CD8-positive, alpha-beta T cell (primary cell): ENCODE measurements at places on chromosomes 1 and 21.
A peak's percentile ranks its signal among the peaks of the same experiment; 100 is the strongest.

- no peak for DNase-seq
These were observed 85.4 kb upstream of the ROR1 start for GRCh38 chr1:63688302-63688890.

- no peak for DNase-seq
These were observed 42.1 kb downstream of the UBE2U start for GRCh38 chr1:64245495-64245894.

DNA sequence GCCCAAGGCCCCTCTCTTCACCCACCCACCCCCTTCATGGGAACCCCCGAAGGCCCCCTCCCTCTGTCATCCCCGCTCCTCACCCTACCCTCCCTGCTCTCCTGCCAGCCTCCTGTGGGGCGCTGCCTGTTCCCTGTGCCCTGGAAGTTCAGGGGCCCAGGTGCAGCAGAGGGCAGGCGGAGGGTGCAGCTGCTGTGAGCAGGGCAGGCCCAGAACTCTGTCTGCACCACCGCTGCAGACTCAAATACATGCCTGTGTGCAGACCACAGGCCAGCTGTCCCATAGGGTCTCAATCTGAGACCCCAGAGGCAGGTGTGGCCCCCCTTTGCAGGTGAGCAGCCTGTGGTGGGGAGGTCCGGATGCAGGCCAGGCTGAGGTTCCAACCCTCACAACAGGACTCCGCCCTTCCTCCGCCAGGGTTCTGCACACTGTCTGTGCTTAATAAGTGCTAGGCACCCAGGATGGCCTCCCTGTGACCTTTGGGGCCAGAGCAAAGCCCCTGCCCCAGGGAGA lies 62.5 kb downstream of the WNT9A start:
- peak; percentile 55 for DNase-seq

GRCh38 chr1:115266729-115267421 lies 71.2 kb downstream of the NGF start:
- DNase-seq: no peak

DNA sequence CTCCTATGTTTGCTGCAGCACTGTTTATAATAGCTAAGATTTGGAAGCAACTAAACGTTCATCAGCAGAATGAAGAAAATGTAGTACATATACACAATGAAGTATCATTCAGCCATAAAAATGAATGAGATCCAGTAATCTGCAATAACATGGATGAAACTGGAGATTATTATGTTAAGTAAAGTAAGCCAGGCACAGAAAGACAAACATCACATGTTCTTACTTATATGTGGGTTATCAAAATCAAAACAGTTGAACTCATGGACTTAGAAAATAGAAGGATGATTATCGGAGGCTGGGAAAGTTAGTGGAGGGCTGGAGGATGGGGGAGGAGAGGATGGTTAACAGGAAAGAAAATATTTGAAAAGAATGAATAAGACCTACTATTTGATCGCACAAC lies 1017.6 kb downstream of the KCNT2 start:
- no peak for DNase-seq

- peak; percentile 78 for DNase-seq
These were observed 3.6 kb upstream of the CYB561D1 start for GRCh38 chr1:109490029-109490933.

GRCh38 chr1:25080294-25081209 lies 150.5 kb upstream of the RUNX3 start:
- DNase-seq: no peak

DNA sequence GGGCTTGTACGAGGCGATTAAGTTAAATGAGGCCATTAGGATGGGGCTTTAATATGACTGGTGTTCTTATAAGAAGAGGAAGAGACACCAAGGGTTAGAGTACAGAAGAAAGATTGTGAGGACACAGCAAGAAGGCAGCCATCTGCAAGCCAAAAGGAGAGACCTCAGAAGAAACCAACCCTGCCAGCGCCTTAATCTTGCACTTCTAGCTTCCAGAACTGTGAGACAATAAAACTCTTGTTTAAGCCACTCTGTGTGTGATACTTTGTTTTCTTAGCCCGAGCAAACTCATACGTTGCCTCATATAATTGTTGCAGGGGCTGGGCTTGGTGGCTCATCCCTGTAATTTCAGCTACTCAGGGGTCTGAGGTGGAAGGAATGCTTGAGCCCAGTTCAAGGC lies 33.6 kb upstream of the RGS16 start:
- no peak for DNase-seq

GRCh38 chr1:61253059-61253735 lies 170.8 kb downstream of the NFIA start:
- DNase-seq: no peak

- DNase-seq: no peak
These were observed 203.7 kb downstream of the PLA2G4A start for GRCh38 chr1:187032316-187032981.

DNA sequence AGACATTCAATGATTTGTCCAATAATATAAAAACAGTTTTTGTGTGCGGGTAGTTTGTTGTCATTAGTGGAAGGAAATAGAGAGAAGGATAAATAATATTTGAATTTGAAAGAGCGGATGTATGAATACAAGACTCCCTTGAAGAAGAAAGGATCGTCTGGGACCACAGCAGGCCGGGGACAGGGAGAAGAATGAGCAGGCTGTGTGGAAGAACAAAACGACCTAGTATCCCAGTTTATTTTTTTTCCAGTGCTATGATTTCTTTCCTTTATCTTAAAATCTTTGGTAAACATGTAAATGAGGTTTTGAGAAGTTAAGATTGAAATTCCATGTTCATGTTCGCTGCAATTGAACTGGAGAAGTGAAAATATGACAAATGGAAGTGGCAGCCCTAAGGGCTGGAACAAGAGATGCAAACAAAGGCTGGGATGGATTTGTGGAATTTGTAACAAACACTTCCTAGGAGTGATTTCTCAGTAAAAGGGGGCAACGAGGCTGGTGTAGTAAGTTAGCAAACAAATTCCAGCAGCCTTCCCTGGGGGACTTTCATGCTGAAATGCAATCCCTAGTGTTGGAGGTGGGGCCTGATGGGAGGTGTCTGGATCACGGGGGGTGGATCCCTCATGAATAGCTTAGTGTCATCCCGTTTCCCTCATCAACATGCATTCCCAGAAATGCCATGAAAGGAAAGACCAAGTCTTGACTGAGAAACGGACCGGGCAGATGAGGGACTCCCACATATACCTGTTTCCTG lies 10.2 kb upstream of the IFI16 start:
- no peak for DNase-seq

GRCh38 chr21:28454564-28455252 lies 538.0 kb downstream of the LTN1 start:
- no peak for DNase-seq

DNA sequence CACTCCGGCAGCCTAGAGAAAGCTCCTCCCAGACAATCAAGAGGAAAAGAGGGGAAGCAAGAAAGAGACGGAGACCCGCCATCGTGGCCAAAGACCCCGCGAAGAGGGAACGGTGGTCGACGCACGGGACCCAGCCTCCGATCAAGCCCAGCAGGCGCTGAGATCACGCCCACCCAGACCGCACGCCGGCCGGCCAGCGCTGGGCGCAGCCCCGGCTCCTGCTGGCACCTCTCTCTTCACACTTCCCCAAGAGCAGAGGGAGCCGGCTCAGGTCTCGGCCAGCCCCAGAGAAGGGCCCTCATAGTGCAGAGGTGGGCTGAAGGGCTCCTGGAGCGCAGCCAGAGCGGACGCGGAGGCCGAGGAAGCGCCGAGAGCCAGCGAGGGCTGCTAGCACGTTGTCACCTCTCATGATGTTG lies 918.4 kb upstream of the ADAMTS5 start:
- DNase-seq: peak; percentile 1

GRCh38 chr1:18852501-18852900 lies 7.0 kb downstream of the TAS1R2 start:
- DNase-seq: no peak

GRCh38 chr1:179146911-179147310 lies 65.0 kb downstream of the TOR3A start:
- DNase-seq: no peak

GRCh38 chr1:234758851-234759250 lies 148.9 kb upstream of the IRF2BP2 start:
- no peak for DNase-seq

DNA sequence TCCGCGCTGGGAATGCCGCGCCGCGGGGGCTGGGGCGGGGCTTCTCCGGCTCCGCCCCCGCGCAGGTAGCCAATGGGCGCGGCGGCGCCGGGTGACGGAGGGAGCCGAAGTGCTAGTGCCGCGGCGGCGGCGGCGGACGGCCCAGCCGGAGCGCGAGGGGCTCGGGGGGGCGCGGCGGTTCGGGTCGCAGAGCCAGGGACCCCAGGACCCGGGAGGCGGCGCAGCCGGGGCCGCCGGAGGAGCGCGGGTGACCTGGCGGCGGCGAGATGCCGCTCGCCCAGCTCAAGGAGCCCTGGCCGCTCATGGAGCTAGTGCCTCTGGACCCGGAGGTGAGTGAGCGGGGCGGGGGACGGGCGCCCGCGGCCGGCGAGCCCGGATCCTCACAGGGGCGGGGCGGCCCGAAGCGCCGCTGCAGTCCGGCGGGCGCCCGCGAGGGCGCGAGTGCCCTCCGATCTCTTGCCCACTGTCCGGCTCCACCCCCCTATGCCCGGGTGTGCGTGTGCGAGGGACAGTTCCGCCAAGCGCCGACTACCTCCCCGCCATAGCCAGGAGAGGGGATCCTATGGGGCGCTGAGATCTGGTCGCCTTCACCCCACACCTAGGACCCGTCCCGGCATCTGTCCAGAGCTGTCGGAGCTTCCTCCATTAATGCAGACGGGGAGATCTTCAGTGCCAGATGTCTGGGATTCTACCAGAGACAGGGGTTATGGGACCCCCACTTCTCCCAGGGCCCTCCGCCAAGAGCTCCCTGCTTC lies at the start of gene RPS6KA1:
Gene RPS6KA1 (plus strand): TSS at position 107 of the 755 bp plus-strand sequence. CDS start 160 bp downstream, at position 267.
- DNase-seq: peak; percentile 53
